Muscle of back (tissue), 13 donors: ENCODE measurements at places on chromosomes 3 and 15. TPM values are rescaled to one million over a fixed set of nuclear protein-coding genes. Genes with fewer than 3 reads are reported as not detected.

DNA sequence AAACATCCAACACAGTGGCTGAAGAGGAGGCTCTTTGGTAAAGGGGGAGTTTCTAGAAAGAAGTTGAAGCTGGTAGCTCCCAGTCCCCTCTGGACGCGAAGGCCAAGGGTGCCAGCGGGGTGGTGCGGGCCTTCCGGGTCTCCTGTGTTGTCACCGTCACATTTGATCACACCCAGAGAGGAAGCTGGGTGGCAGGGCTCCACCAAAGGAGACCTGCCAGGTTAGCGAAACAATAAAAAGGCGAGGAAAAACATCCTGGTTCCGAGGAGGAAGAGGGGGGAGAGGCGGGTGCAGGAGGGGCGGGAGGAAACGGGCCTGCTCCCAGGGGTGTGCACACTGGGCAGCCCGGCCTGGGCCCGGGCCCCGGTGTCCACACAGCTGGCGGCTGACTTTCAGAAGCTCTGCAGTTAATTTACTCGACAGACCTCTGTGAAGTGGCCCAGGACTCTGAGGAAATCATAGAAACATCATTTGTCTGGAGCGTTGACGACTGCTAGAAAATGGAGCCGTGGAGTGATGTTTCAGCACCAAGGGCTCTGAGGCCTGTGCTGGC lies 12.1 kb downstream of the HEG1 start:
- peak; percentile 41 for DNase-seq

ZNF619 gene
- polyA plus RNA-seq, result 4.4 TPM

DNA sequence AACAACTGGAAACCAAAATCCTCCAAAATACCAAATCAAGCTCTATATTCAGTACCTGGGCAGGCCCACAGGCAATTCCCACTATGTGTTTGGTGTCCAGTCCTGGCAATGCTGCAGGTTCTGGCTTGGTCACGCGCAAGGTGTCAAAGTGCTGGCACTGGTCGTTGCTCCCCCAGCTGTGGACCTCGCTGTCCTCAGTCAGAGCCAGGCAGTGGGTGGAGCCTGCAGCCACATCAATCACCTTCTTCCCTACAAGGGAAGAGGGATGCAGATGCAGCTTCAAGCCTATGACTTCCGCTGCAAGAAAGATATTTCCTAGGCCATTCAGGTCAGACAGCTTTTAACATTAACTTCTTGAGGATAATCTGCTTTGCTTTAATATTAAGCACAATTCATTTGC lies 61.3 kb downstream of the HERC2 start:
- DNase-seq, result no peak

DNA sequence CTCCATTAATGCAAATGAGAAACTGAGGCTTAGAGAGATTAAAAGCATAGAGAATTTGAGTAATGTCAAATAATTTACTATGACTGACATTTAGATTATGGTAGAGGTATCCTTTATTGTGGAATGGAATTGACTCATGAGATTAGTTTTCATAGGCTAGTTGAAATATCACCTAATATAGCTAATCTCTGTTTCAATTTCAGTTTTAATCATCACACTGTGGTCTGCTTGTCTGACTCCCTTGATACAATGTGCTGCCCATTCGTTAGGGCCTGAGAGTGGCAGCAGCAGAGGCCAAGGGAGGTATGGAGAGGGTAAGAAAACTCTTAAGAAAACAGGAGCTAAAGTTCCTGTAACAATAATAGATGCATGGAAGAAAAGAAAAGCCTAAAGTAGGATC lies 13.2 kb upstream of the ZBTB20 start:
- DNase-seq, result no peak

GFM1 gene
- 34.8 TPM for polyA plus RNA-seq

TMEM40 gene
- polyA plus RNA-seq, result 24.9 TPM

GRCh38 chr3:59150039-59150438 lies 100.2 kb upstream of the CFAP20DC start:
- DNase-seq, result no peak

- peak; percentile 19 for DNase-seq
Measured at GRCh38 chr15:50113187-50113505, 5.9 kb downstream of the ATP8B4 start.
